Activated CD4-positive, alpha-beta T cell treated with anti-CD3 and anti-CD28 coated beads, Interleukin-2, amount 50 U/mL, for 4 hours (primary cell): ENCODE measurements at places on chromosomes 13 and 19.

DNA sequence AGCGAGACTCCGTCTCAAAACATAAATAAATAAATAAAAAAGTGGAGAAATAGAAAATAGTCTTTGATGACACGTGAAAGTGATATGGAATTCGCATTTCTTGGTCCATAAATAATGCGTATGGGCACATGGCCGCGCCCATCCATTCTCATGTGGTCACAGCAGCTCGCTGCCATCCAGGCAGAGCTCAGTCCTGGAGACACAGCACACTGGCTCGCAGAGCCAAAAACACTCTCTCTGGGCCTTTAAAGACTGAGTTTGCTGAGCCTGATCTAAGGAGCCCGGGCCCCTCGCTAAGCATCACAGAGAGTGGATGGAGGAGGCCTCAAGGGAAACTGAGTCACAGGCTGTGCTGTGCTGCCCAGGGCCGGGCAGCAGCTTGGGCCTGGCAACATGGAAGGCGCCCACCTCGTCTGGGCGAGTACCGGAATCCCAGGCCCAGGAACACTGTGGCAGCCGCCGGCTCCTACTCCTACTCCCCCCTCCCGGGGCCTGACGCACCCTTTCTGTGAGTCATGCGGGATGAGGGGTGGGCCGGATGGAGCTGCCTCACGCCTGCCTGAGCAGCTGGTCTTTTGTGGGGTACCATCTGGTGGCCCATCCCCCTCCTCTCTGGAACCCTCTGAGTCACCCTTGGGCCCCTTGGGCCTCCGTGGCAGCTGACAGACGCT lies 28.9 kb upstream of the CACTIN start:
- DNase-seq = no peak

GRCh38 chr13:48748681-48749080 lies 95.0 kb downstream of the CYSLTR2 start:
- DNase-seq = no peak

- no peak for DNase-seq
Measured at GRCh38 chr13:99412856-99413255, 88.4 kb upstream of the TM9SF2 start.

DNA sequence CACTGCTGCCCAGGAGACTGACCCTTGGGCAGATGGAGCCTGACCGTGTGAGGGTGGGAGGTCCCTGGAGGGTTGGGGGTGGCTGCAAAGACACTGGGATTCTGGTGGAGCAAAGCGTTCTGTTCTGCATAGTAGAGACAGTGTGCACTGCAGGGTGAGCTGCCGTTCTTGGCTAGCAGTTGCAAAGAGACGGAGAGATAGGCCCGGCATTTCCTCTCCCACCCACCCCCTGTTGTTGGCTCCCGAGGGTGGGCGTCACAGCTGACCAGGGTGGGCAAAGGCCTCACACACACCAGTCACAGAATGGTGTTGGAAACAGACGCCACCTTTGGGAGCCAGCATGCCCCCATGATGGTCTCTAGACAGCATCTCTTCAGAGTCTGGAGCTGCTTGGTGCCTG lies 11.4 kb downstream of the TMEM255B start:
- no peak for DNase-seq
